NCI-H526 (cell line): ENCODE measurements at places on chromosomes 5 and 9.
A peak's percentile ranks its signal among the peaks of the same experiment; 100 is the strongest.

GRCh38 chr5:81756016-81756415 lies 5.1 kb upstream of the SSBP2 start:
- no peak for DNase-seq

DNA sequence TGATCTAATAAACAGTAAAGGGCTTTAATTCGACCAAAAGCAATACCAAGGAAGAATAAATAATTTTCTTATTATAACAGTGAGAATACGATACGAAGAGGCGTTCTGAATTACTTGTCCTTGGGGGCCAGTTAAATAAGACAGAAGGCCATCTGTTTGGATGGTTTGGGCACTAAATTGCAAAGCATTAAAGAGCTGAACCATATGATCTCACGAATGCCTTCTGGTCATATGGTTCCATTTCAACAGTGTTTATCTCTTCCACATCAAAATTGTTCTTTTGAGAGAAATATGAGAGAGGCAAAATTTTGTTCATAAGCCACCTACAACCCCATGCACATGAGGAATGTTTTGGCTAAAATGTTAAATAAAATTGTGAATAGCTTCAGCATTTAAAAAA lies 605.4 kb downstream of the PTPRD start:
- no peak for DNase-seq

GRCh38 chr5:9348401-9348996 lies 197.4 kb downstream of the SEMA5A start:
- no peak for DNase-seq

- peak; percentile 88 for DNase-seq
Observed at GRCh38 chr9:126915281-126915816, 767 bp downstream of the RALGPS1 start.

GRCh38 chr5:60183881-60184280 lies 290.4 kb upstream of the PDE4D start:
- DNase-seq = no peak

- DNase-seq = peak; percentile 92
Observed at GRCh38 chr9:97934321-97935115, 3.5 kb downstream of the HEMGN start.

GRCh38 chr9:132828201-132828770 lies 49.8 kb downstream of the AK8 start:
- DNase-seq = no peak

GRCh38 chr5:150035139-150035895 lies 34.8 kb downstream of the HMGXB3 start:
- no peak for DNase-seq

DNA sequence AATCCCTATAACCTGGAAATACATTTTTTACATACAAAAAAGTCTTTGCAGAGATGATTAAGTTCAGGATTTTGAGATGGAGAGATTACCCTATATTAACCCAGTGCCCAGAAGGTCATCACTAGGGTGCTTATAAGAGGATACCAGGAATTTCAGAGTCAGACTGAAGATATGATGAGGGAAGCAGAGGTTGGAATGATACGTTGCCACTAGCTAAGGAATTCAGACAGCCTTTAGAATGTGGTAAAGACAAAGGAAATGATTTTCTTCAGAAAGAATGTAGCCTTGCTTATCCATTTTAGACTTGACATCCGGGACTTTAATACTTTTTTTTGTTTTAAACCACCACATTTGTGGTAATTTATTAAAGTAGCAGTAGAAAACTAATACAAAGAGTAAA lies 2176.8 kb upstream of the C9orf72 start:
- no peak for DNase-seq

DNA sequence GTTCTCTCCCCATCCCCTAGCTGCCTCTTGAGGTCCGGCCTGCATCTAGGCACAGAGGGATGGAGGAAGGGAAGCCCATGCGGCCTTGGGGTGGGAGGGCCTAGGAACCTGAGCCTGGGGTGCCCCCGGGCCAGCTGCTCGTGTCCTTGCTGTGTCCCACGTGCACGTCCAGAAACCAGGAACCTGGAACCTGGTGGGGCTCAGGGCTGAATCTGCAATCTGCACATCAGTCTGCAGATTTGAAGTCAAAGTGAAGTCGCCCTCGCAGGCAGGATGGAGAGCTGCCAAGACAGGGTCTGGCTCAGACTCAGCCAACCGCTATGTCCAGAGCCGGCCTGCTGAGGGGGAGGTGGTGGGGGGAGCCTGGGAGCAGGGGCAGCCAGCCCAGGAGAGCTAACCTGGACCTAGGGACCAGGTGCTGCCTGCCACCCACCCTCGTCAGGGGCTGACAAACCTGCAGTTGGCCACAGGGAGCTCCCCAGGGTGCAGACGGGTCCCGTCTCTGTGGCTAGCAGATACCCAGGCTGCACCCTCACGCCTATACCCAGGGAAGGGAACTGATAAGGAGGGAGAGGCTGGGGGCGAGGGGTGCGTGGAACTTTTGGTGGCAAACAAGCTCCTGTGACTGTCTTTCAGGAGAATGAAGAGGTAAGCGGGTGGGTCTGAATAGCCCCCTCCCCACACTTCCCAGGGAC lies 103.5 kb upstream of the SIMC1 start:
- DNase-seq = no peak
